Hepatocyte (in vitro differentiated cells): ENCODE measurements at places on chromosomes 5 and 9. TPM values are rescaled to one million over a fixed set of nuclear protein-coding genes. Genes with fewer than 3 reads are reported as not detected.
A peak's percentile ranks its signal among the peaks of the same experiment; 100 is the strongest.

KIF4B gene
- 0.10 TPM in 1 of 2 replicates, not detected in the other for total RNA-seq

- DNase-seq: no peak
Observed at GRCh38 chr9:71916834-71917534, 5.5 kb downstream of the C9orf85 start.

SLC22A5 gene
- 16.3 and 20.8 TPM in 2 replicates for total RNA-seq

GRCh38 chr5:178385496-178385890, 152.9 kb upstream of the PHYKPL start:
- no peak for DNase-seq

- no peak for DNase-seq
Observed at GRCh38 chr9:114362394-114362793, 25.4 kb downstream of the AKNA start.

SLCO4C1 gene
- 17.2 and 20.5 TPM in 2 replicates for total RNA-seq

DNA sequence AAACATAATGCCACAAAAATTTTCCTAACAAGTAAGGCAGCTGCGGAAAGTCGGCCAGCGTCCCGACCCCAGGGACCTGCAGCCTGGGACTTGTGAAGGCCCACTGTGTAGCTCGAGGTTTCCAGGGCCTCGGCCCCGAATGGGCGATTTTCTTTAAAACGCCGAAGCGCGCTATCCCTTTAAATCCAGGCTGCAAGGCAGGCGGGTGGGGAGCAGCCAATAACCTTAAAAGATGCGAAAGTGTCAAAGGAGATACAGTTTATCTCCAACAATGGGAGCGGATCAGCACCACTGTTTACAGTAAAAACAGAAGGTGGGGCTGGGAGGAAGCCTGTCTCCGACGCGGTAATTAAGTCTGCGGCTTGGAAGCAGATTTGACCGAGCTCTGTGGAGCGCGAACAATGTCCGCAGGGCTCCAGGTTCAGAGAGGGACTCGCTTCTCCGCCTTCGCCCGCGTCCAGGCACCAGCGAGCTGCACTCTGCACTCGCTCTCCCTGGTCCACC, 1.7 kb upstream of the ZSWIM6 start:
- no peak for DNase-seq

GRCh38 chr9:89564346-89564878, 40.4 kb upstream of the GADD45G start:
- peak; percentile 29 for DNase-seq
